ENCODE measurements at places on chromosomes 3 and 15.

DNA sequence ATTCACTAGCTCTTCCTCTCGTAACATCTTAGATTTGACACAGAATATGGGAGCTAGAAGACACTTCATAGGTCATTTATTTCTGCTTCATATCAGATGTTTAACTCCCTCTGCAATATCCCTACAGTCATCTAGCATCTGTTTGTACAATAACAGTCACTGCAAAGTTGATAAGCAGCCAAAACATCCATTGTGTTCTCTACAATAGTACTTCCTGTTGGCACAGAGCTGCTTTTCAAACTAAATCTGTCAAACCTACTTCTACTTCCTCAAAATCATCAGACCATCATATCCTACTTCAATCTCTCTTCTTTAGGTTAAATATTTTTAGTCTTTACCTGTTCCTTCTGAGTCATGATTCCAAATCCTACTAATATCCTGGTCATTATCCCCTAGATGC, 233.2 kb downstream of the FGF12 start:
- peak; percentile 10 for DNase-seq

DNA sequence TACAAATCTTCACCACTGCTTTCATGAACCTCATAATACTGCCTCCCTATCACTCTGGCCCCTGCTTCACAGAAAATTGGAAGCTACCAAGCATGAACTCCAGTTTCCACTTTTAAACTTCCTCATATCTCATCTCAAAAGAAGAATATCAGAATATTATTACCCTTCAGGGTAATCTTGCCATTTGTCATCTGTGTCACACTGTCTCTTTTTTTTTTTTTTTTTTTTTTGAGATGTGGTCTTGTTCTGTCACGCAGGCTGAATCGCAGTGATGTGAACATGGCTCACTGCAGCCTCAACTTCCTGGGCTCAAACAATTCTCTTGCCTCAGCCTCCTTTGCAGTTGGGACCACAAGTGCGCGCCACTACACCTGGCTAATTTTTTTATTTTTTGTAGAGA, 80.4 kb upstream of the TCF12 start:
- DNase-seq = no peak

GRCh38 chr3:141738891-141739363, 829 bp downstream of the RNF7 start:
- DNase-seq = peak; percentile 68

DNA sequence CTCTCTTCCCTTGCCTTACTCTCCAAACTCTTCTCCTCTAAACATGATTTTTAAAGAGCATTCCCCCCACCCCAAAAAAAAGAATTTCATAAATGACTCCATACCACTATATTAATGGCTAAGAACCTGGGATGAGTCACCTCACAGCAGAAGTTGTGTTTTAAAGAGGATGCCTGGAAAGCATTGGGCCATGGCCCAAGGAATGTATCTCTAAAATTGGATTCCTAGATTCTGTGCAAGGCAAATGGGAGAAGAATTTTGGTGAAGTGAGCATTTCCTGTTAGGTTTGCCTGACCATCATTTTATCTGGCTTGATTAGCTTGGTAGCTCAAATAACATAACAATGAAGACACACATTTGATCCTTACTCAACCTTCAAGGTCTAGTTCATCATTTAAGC, 251.4 kb downstream of the NR1D2 start:
- peak; percentile 75 for DNase-seq

- DNase-seq = no peak
These were observed 27.0 kb downstream of the SH3BP5 start for GRCh38 chr3:15305359-15305844.

GRCh38 chr3:139585820-139586219, 46.3 kb upstream of the RBP1 start:
- DNase-seq = peak; percentile 60

GRCh38 chr3:193996221-193996620, 139.7 kb upstream of the HES1 start:
- no peak for DNase-seq

- no peak for DNase-seq
These were observed 77.9 kb downstream of the DNASE1L3 start for GRCh38 chr3:58132850-58133249.

DNA sequence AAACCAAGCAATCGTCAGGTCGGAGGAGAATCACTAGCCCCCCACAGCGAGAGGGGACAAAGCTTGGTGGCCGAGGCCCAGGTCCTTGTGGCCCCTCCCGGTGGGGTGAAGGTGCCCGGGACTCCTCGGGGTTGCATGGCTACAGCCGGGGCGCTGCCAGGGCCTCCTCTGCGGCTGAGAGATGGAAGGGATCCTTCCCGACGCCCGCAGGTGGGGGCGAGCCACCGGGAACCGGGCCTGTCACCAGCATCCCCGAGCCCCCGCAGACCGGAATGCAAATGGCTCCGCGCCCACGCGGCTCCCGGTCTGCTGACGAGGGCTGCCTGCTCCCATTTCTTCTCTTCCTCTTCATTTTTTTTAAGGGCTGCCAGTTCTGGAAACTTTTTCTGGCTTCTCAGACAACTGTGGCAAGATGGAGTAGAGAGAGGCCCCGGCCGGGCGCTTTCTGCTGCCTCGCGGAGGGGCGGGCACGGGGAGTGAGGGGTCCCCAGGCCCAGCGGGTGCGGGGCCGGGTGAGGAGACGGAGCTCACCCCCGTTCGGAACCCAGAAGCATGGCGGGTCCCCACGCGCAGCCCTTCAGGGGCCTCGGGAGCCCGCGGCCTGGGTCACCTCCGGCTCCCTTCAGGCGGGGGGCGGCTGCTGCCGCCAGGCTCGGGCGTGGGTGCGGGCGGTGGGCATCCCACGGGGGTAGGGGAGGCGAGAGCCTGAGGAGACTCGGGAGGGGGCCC, 27.5 kb downstream of the MELTF start:
- no peak for DNase-seq

- peak; percentile 82 for DNase-seq
These were observed 42.0 kb upstream of the SACM1L start for GRCh38 chr3:45647148-45647619.

- no peak for DNase-seq
These were observed 410.3 kb upstream of the TBL1XR1 start for GRCh38 chr3:177607589-177607988.

DNA sequence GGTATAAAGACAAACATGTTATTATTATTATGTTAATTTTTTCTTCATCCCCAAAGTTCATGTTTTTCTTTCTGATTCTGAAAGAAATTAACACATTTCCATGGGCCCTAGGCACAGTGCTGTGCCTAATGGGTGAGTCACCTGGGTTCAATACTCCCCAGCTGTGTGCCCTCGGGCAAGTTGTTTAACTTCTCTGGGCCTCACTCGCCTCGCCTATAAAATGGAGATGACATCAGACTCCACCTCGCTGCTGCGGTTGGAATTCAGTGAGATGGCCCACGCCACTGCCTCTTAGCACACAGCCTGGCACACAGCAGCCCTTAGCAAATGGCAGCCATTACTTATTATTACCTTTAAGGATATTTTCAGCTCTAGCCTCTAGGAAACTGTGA, 22.6 kb downstream of the DNASE1L3 start:
- DNase-seq = peak; percentile 69

DNA sequence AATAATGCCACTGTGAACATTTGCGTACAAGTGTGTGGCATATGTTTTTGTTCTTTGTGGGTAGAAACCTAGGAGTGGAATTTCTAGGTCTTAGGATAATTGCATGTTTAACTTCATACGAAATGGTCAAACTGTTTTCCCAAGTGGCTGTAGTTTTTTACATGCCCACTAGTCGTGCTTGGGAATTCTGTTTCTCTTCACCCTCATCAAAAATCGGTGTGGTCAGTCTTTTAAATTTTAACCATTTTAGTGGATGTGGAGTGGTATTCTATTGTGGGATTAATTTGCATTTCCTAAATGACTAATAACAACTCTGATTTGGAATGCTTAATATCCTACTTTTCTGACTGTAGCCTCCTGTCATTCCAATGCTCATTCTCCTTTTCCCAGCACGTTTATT, 27.6 kb downstream of the ZFAND6 start:
- DNase-seq = peak; percentile 8

GRCh38 chr15:93270937-93271467, 182.0 kb upstream of the RGMA start:
- DNase-seq = no peak

DNA sequence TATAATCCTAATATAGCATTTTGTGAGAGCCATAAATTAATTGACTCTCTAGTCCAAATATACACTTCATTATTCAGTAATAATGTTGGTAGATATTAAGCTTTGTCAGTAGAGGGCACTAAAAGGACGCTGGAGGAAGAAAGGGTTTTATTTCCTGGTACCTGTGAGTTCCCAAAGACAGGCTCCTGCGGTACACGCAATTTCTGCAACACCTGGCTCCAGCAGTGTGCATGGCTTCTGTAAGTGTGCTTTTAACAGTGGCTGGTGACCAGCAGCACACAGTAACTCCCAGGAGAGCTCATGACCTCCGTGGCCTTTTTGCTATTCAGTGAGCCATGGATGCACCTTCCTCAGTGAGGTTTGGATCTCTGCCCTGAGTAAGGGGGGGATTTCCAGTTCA, 338.3 kb upstream of the ZNF385D start:
- DNase-seq = peak; percentile 15

DNA sequence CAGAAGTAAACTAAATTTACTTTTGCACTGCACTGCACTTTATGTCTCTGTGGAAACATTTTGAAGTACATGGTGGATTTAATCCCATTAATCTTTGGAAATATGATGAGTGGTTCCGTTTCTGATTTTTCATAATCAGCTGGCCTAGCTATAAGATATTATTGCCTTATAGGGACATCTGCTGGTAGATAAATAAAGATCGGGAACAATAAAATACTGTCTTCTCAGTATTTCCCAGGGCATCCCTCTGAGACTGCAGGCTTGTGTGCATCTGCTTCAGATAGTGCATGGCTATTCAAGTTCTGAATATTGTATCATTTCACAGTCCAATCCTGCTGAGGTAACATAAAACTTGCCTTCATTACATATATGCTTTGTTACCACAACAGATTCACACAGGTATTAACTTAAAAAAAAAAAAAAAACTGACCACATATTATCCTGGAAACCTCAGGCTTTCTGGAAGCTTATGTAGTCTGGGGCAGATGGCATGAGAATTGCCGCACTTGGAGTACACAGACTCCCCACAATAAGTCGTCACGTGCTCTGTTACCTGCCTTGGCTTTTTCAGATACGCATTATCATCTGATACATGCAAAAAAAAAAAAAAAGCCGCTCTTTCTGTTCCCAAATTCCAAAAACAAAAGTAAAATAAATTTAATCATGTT, 330.8 kb upstream of the AGTR1 start:
- DNase-seq = peak; percentile 17

DNA sequence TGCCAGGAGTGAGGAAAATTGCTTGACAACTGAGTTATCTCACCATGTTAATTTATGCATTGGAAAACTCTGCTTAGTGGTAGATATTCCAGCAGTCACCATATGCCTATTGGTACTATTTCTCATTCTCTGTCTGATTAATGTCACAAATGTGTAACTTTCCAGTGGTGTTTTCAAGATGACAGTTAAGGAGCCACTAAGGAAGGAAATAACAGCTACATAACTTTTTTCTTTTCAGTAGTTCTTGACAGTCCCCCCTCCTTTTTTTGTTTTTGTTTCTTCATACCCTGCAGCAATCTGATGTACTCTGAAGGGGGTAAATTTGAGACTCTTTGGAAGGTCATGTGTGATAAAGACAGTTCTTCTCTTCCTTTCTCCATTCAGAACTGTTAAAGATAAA, 13.1 kb downstream of the RASA2 start:
- no peak for DNase-seq

- DNase-seq = peak; percentile 85
These were observed at the start of gene INAFM2 for GRCh38 chr15:40323239-40323952. INAFM2 (plus strand) TSS chr15:40323692; CDS start chr15:40324056, 364 bp downstream.

GRCh38 chr3:146161663-146162002, 649 bp upstream of the PLOD2 start:
- DNase-seq = peak; percentile 82

GRCh38 chr3:10085738-10086137, 22.3 kb downstream of the FANCD2OS start:
- no peak for DNase-seq

GRCh38 chr3:124147946-124148345, 156.0 kb upstream of the ROPN1 start:
- DNase-seq = no peak
